ENCODE measurements at places on chromosomes 12 and 14. TPM values are rescaled to one million over a fixed set of nuclear protein-coding genes. Genes with fewer than 3 reads are reported as not detected.

GRCh38 chr12:75704208-75704607 is 192.8 kb upstream of the KRR1 start:
- DNase-seq = no peak

DNA sequence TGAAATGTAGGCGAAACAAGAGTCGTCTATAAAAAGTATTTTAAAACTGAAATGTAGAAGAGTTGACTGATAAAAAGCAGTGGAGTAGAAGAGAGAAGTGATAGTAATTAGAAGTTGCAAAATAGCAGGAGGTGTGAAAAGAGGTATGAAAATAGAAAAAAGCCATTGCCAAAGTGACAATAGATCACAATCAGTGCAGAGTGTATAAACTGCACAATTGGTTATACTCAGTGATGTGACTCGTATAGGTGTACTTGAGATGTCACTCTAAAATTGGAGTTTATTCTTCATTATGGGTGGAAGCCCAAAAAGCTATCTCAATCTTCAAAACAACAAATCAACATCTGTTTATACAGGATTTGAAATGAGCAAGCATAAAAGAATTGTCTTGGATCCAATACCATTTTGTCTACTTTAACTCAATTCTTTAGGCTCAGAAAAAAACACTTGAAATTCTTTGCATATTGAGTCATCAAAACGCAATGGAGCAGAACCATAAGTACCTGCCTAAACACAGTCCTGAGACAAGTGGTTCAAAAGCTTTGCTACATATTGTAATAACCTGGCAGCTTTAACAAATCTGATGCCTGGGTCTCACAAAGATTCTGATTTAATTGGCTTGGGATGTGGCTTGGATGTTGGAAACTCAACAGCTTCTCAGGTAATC is 8.8 kb downstream of the IKBIP start:
- DNase-seq = no peak

Gene RFX4
- not detected for polyA plus RNA-seq

Gene MAP3K12
- polyA plus RNA-seq = 21.6 TPM

Gene HVCN1
- 11.2 TPM for polyA plus RNA-seq

DNA sequence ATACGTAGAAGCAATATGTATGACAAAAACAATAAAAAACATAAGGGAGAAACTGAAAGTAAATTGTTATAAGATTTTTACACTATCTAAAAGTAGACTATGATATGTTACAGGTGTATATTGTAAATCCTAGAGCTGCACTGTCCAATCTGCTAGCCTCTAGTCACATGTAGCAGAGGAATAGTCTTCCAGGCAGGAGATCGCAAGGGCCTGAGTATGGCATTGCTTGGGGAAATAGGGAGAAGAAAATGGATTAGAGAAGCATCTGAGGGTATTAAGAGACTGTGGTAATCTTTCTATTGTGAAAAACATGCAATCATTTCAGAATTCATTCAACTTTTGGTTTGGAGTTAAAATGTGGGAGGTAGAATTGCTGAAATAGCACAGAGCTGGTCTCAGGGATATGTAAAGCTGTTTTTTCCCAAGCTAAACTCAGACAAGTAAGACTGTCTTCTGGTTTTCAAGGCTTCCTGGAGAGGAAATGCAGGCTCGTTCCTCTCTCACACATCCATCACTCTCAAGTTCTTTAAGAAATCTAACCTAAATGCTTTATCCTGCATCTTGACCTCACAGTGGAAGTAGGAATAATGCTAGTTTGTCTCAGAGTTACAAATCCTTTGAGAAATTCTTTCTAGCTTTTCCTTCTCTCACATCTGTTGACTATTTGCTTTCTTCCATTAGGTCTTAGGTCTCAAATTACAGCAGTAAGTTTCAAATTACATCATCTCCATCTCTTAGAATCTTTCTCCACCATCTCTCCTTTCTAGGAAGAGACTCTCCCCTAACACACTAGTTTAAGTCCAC is 7.6 kb upstream of the CCDC184 start:
- no peak for DNase-seq

Gene EVL
- 147 TPM for polyA plus RNA-seq

DNA sequence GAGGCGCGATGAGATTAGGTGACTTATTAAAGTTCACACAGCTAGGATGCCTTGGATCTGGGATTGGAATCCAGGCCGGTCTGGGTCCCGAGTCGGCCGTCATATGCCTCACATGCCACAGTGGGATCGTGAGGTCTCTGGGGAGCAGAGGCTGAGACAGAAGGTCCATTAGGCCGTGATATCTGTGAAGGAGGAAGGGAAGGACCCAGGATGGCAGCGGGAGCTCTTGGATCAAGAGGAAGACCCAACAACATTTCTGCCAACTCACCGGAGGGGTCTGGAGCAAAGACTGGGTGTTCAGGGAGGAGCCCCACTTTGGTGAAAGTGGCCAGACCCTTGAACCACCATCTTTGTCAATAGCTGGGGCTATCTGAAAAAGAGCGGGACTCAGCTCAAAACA is 242.9 kb downstream of the GLT1D1 start:
- DNase-seq = no peak

GRCh38 chr14:54480830-54481562 is 7.8 kb downstream of the GMFB start:
- DNase-seq = no peak

- DNase-seq = no peak
Observed at GRCh38 chr14:27845241-27845850, 921.2 kb upstream of the FOXG1 start.

DNA sequence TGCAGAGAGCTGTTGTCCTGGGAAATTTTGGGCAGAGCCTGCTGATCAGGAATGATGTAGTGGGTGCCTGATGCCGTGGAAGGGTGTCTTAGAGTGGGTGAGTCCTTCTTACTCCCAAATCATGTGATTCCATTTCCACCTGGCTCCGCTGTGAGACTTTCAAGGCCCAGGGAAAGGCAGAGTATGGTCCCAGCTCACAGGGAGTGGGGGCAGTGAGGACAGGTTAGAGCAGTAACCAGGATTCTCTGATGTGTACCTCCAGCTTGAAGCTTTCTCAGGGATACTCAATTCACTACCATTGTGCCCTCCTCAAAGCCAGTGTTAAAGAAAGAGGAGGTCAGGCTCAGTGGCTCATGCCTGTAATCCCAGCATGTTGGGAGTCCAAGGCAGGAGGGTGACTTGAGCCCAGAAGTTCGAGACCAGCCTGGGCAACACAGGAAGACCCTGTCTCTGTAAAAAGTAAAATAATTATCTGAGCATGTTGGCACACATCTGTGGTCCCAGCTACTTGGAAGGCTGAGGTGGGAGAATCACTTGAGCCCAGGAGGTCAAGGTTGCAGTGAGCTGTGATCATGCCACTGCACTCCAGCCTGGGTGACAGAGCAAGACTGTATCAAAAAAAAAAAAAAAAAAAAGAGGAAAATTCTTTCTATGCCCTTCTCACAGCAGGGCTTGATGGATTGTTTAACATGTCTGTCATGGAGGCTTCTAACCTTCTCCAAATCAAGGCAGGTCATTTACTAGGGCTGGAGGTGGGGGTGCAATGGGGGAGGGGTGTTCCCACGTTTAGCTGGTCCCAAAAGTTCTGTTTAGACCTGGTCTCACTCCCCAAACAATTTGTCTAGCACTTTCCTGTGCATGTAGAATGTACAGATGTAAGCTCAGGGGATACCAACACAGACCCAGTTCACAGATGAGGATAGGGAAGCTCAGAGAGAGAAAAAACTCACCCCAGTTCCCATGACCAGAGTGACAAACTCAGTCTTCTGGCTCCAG is 12.5 kb upstream of the IQSEC3 start:
- DNase-seq = no peak

Gene ABCC9
- polyA plus RNA-seq = 18.9 TPM

DNA sequence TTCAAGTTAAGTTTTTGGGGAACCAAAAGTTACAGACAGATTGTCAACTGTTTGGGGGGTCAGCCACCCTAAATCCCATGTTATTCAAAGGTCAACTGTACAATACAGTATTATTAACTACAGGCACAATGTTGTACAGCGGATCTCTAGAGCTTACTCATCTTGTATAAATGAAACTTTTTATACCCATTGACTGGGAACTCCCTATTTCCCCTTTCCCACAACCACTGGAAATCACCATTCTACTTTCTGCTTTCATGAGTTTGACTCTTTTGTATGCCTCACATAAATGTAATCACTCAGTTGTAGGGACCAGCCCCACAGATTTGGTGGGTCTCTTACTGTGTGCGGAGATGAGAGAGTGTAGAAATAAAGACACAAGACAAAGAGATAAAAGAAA is 57.8 kb downstream of the SLCO1B3 start:
- DNase-seq = no peak

DNA sequence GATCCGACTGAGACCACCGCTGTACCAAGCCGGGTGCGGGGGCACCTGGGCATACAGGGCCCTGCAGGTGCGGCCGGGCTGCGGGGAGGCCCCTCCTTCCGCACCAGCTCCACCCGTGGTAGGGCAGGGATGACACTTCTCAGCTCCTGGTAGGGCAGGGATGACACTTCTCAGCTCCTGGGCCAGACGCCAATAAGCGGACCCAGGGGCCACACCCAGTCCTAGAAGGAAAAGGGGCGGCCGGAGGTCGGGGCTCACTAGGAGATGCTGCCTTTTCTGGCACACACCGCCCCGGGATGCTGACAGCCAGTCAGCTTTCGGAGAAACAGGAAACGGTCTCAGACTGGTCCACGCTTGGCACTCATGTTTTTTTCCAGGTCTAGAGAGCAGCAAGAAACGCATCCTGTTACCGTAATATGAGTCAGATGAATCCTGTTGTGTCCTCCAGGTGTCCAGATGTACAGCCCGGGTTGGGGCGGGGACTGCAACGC is 34.8 kb downstream of the NFKBIA start:
- no peak for DNase-seq

Gene OR6C2
- not detected for polyA plus RNA-seq

- DNase-seq = no peak
Observed at GRCh38 chr12:100936661-100937060, 142.1 kb downstream of the ANO4 start.

Gene TMEM30B
- 5.0 TPM for polyA plus RNA-seq

GRCh38 chr12:112023759-112024396 is 10.7 kb downstream of the ERP29 start:
- no peak for DNase-seq

- no peak for DNase-seq
Observed at GRCh38 chr12:42617622-42618021, 28.1 kb upstream of the PRICKLE1 start.

- no peak for DNase-seq
Observed at GRCh38 chr14:64741200-64741599, 37.0 kb downstream of the PLEKHG3 start.

DNA sequence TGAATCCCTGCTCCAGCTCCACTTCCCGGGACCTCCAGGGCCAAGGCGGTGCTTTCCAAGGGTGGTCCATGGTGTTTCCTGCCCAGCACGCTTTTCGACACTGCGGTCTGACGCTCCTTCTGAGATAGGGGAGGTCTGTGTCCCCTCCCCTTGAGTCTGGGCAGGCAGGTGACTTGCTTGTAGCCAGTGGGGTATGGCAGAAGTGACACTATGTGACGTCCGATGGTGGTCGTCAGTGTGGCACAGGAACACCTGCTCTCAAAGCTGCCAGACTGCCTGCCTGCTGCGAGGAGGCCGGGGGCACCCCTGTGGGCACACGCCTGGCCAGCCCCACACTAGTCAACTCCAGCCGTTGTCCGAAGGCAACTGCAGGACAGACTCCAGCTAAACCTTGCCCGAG is 16.0 kb upstream of the TRAF3 start:
- DNase-seq = no peak

- DNase-seq = no peak
Observed at GRCh38 chr12:85516667-85517325, 236.8 kb downstream of the ALX1 start.

DNA sequence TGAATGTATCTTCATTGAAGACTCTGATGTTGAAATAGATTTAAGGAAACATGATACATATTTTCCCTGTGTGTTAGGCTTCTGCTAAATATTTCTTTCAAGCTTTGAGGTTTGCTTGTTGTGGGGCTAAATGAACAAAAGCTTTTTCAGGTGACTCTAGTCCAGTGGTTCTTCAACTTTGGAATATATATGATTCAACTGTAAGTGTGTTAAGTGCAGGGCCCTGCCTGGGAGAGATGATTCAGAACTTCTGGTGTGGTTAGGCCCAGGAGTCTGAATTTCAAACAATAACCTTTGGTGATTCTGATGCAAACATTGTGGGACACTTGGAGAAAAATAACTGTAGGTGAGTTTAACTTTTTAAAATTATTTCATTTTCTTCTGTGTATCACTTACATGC is 93.0 kb downstream of the TRHDE start:
- DNase-seq = no peak

Gene LRRK2
- polyA plus RNA-seq = 9.1 TPM

Gene CHGA
- 1.6 TPM for polyA plus RNA-seq

- DNase-seq = no peak
Observed at GRCh38 chr12:69720750-69721149, 17.9 kb upstream of the RAB3IP start.

GRCh38 chr12:119652665-119653064 is 15.3 kb upstream of the PRKAB1 start:
- DNase-seq = no peak

DNA sequence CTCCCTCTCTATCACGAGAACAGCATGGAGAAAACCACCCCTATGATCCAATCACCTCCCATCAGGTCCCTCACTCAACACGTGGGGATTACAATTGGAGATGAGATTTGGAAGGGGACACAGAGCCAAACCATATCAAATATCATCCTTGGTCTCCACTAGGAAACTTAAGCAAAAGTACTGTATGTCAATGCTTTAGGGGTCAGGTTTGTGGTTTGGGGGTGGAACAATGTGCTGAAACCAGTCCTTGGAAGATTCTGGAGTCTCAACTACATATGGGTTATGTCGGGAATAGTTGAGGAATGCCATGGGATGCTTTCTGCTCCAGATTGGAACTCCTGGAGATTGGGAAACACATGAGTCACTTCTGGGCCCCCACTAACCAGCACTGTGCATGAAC is 48.3 kb upstream of the CCDC63 start:
- no peak for DNase-seq

DNA sequence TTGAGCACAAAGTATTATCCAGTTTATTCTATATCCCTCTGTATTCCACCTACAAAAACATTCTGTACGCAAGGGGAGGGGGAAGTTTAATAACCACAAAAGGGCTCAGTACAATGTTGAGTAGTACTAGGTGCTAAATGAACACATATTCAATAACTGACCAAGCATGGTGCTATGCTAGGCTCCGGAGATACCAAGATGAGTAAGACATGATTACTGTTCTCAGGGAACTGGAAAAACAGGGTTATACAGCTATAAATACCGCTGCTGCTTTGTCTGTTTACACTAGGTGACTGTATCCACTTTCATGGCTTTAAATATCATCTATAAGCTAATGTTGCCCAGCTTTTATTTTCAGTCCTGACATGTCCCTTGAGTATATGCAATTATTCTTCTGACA is 135.8 kb downstream of the INSM2 start:
- no peak for DNase-seq

GRCh38 chr14:100129161-100129589 is 30.3 kb downstream of the DEGS2 start:
- no peak for DNase-seq

Gene SYCP3
- polyA plus RNA-seq = 1.3 TPM

Data from left renal pelvis (tissue), 4 donors.